ENCODE measurements at places on chromosomes 12 and 14.

DNA sequence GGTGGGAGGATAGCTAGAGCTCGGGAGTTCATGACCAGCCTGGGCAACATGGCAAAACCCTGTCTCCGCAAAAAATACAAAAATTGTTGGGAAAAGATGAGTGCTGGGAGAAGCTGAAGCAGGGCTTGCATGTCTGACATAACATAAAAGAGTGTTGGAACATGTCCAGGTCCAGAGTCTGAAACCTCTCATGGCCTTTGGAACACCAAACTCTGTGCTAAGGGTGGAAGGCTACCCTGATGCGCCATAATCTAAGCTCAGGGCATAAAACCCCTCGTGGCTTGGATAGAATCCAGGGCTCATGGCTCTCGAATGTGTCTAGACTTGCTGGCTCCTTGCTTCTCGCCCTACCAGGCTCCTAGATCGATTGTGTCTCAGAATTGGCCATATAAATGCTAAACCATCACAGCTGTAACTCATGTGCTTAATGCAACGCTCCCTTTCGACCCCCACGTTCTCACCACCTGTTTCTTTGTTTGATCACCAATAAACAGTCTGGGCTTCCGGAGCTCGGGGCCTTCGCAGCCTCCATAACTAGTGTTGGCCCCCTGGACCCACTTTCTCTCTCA, 6.7 kb upstream of the CLEC7A start:
- no peak for DNase-seq

DNA sequence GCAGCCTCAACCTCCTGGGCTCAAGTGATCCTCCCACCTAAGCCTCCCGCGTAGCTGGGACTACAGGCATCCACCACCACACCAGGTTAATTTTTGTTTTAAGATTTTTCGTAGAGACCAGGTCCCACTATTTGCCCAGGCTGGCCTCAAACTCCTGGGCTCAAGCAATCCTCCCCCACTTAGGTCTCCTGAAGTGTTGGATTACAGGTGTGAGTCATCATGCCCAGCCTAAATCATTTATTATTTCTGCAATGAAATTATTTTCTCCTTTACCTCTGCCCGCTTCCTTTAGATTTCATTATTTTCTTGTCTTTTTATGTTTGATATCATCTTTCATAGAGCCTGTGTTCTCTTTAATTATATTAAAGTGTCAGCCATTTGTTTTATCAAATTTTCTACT, 165.2 kb upstream of the OTX2 start:
- DNase-seq: no peak

DNA sequence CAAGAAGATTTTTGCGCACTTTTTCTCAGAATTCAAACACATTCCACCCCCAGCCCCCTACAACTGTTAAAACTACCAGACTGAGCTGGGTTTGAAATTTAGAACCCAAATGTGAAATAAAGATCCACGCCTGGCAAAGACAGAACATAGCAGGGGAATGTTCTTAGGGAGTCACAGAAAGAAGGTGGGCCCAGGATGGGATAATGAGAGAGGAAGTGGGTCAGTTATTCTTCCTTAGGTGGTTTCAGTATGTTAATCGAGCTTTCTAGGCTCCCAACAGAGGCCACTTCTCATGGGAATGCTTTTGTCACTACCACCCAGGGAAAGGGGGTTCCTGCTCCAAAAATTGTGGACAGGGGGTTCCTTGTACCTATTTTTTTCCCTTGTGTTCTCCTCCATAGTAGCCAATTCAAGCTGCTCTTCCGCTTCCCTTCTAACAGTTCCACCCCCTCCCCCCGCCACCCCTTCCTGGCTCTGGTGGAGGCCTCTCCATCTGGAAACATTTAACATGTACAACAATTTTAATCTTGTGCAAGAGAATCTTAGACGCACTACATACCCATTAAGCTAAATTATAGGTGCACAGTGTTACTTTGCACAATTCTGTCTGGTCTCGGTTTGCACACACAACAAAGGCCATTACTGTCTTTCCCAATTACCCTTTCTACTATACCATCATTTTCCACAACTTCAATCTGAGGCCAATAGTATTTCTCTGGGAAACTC, 218.1 kb downstream of the MON2 start:
- DNase-seq: peak; percentile 59

GRCh38 chr14:43539210-43539609, 967.9 kb downstream of the FSCB start:
- no peak for DNase-seq

DNA sequence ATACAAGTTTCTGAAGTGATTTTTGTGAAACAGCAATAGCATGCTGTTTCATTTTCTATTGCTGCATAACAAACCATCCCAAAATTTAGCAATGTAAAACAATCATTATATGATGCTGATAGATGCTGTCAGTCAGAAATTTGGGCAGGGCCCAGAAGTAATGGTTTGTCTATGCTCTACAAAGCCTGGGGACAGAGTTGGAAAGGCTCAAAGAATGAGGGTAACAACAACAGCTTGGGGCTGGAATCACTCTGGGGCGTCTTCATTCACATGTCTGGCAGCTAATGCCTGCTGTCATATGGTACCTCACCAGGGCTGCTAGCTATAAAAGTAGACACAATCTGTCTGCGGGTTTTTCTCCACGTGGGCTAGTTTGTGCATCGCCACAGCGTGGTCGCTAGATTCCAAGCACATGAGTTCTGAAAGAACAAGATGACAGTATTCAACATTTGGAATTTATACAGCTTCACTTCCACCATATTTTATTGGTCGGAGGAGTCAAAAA, 176.5 kb downstream of the BMP4 start:
- DNase-seq: peak; percentile 80

GRCh38 chr12:22100958-22101748, 55.1 kb downstream of the CMAS start:
- DNase-seq: peak; percentile 54

GRCh38 chr12:104171785-104172569, 34.0 kb upstream of the NFYB start:
- no peak for DNase-seq

- DNase-seq: no peak
Measured at GRCh38 chr12:119998471-119999245, 9.6 kb downstream of the BICDL1 start.

DNA sequence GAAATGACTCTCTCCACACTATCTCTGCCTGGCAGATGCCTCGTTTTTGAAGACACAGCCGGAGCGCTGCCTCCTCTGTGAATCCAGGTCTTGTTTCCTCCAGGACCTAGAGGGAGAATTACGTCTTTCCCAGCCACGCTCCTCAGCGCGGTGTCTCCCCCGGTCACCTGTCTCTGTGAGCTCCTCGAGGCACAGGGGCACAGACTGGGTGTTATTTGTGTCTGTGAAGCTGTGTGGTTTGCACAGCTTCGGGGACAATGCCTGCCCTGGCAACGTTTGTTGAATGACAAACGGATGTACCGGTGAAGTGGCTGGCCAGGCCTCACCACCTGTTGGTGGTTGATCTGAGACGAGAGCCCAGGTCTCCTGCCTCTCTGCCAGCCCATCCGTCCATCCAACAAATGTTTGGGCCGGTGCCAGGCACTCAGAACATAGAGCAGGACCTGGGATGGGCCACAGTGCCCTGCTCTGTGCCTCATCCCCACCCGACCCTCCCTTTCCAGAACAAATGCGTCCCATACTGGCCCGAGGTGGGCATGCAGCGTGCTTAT, 6.1 kb downstream of the PTPN6 start:
- no peak for DNase-seq

DNA sequence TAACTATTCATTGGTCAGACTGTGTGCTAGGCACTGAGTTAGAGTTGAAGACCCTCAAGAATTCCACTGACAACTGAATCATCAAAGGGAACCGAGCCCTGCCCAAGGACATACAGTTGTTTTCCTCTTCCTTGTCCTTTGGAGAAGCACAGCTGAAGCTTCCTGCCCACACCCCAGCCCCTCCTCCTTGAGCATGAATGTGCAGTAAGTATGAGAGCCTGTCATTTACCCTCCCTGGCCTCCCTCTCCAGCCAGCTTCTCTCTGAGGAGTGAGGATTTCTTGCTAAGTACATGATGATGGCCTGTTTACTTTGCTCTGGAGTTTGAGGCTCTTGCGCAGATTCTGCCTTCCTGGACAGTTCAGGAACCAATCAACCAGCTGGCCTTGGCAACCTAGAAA, 235.2 kb downstream of the CACNA1C start:
- DNase-seq: no peak

DNA sequence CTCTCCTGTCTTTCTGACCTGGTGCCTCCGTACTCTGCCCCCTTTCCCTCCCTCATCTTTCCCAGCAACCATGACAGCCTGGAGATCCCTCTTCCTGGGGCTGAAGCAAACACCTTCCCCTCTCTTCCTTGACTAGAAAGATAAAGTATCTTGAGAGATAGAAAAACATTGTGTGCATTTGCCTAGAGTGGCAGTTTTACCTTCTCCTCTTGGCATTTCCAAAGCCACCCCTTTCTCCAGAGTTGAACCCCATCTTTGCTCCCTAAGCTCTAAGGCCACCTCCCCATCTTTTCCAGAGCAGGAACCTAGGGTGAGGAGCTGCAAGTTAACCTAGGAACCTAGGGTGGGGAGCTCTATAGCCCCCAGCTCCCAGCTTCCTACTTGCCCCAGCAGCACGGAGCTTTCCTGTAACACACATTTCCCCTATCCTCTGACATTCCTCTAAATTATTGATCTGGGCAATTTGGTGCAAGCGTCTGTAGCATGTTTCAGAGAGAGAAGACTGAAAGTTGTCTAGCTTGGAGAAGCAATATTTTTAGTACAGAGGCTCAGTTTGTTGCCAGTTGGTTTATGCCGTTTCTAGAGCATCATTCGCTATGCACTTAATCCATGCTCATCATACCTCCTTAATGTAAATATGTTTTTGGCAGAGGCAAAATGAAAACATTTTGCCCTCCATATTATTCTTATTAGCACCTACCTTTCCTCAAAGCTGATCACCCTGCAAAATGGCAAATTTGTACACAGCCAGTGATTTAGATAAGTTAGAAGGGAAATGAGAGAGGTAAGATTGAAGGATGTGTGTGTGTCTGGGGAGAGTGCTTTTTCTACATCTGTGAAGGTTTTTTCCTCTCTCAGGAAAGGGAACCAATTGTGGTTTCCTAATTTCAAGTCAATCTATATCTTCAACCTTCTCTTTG, 5.4 kb upstream of the TBX3 start:
- DNase-seq: no peak

GRCh38 chr12:109947521-109947920, 47.4 kb downstream of the TCHP start:
- no peak for DNase-seq

DNA sequence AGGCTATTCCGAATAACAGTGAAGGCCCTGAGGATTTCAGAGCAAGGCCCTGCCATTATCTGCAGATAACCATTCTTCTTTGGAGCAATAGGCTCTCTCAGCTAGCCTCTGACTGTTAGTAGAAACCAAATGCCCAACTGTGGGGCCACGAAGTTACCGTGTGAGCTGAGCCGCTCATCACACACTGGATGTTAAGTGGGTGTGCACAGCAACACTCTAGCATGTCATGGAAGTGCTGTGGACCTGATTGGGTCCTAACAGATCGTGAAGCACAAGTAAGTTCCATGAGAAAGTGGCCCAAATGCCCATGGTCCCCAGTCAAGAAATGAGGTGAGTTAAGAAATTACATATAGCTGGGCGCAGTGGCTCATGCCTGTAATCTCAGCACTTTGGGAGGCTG, 190.4 kb downstream of the ALG10 start:
- no peak for DNase-seq

DNA sequence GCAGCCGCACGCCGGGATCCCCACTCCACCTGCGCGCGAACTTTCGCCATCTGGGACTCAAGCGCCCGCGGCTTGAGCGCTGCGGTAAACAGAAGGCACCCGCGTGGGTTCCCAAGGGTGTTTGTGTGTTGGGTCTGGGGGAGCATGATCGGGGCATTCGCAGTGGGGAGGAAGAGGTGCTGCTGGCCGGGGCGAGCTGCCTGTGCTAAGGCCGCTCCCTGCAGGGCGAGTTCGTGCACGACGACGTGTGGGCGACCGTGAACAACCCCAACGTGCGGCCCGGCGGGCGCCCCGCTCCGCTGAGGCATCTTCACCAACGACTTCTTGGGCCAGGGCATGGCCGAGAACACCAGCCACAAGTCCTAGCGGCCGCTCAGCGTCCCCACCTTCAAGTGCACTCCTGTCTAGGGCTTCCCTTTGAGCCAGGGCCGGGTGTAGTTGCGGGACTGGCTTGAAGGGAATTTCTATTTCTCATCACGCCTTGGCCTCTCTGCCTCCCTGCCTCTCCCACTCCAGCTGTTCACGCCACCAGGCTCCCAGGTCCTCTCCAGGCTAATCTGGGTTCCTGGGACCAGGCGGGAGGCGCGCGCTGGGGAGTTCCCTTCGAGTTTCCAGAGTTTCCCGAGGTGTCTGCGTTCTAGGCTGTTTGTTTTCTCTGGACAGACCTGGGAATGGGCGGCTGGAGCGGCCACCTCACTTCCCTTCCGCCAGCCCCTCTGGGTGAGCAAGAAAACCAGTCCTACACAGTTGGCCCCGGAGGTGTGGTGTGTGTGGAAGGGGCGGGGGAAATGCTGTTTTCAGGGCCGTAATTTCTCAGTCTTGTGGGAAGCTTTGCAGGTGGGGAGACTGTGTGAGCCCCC, 417.8 kb upstream of the TMTC1 start:
- no peak for DNase-seq

GRCh38 chr14:87990682-87991081, 2.3 kb downstream of the GALC start:
- no peak for DNase-seq

DNA sequence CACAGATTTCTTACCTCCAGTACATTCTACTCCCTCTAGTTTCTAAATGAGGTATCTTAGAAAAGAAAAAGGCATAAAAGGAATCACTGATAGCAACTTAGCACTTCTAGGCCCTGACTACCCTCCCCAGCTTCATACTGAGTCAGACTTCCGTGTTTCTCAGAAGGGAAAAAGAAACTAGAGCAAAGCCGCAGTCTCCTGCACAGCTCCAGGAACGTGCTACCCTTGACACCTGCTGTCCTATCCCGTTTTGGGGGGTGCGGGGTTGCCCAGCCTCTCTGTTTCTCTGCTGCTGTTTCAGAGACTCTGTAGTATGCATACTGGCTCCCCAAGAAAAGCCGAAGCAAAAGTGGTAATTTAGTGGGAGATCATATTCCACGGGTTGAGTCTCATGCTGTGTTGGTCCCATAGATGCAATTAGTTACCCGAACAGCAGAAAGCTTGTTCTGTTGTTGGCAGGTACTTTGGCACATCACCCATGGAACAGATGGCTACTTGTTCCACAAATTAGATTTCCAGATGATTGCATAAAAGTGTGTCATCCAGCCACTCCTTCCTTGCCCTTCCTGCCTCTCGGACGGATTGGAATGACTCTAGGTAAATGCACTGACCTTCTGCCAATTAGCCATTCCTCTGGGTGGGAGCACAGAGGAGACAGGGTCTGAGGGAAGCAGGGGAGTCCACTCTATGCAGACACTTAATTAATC, 438.1 kb downstream of the FUT8 start:
- peak; percentile 97 for DNase-seq

DNA sequence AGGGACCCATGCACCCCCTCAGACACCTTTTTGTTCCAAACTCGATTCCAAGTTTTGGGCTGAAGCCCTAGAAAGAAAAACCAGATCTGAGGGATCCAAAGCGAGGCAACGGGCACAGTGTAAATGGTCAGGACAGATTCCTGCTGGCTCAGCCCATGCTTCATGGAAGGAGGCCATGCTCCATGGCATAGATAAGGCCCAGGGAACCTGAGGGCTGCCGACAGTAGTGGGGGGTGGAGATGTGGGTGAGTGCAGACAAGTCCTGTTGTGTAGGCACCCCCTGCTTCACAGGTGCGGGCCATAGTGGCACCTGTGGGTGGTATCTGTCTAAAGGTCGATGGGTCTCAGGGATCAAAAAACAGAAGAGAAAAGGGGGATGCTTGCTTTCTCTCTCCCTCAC, 42.1 kb downstream of the TNFAIP2 start:
- no peak for DNase-seq

GRCh38 chr14:104248203-104249055, 110.0 kb downstream of the KIF26A start:
- no peak for DNase-seq

GRCh38 chr12:19129486-19130223, at the start of gene PLEKHA5:
PLEKHA5 (plus strand) TSS chr12:19129733; CDS start chr12:19129800, 67 bp downstream.
- peak; percentile 65 for DNase-seq

All from G401 (cell line).